Stimulated activated CD8-positive, alpha-beta memory T cell treated with anti-CD3 and anti-CD28 coated beads, Interleukin-15, amount 100 ng/mL, for 4 hours (primary cell): ENCODE measurements at places on chromosomes 5 and 9.

GRCh38 chr5:154276973-154277331, 86.4 kb downstream of the GALNT10 start:
- DNase-seq: no peak

- no peak for DNase-seq
These were observed 282.0 kb downstream of the PRELID2 start for GRCh38 chr5:145553177-145553576.

- no peak for DNase-seq
These were observed 3.2 kb upstream of the NR4A3 start for GRCh38 chr9:99818500-99818899.

GRCh38 chr5:85278193-85278592, 893.5 kb upstream of the EDIL3 start:
- DNase-seq: no peak

- no peak for DNase-seq
These were observed 578 bp upstream of the PSAT1 start for GRCh38 chr9:78296201-78296892.

DNA sequence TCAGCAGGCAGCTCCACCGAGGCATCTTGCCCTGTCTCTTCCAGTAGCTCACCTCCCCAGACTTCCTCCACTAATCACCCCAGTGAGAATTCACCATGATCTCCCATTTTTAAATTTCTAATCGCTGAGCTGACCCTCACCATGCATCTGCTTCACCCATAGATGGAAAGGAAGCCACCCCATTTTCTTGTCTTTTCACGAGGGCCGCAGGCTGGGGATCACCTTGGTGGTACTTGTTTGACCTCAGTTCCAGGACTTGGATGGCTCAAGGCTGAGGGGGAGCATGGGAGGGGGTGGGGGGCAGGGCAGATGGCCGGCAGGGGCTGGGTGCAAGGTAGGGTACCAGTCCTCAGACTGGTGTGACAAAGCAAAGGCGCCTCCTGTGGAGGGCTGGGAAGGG, 3.6 kb downstream of the PROP1 start:
- no peak for DNase-seq

GRCh38 chr9:106119176-106119575, 424.8 kb downstream of the TMEM38B start:
- DNase-seq: no peak

GRCh38 chr9:123036893-123037545, 3.6 kb downstream of the GPR21 start:
- no peak for DNase-seq

DNA sequence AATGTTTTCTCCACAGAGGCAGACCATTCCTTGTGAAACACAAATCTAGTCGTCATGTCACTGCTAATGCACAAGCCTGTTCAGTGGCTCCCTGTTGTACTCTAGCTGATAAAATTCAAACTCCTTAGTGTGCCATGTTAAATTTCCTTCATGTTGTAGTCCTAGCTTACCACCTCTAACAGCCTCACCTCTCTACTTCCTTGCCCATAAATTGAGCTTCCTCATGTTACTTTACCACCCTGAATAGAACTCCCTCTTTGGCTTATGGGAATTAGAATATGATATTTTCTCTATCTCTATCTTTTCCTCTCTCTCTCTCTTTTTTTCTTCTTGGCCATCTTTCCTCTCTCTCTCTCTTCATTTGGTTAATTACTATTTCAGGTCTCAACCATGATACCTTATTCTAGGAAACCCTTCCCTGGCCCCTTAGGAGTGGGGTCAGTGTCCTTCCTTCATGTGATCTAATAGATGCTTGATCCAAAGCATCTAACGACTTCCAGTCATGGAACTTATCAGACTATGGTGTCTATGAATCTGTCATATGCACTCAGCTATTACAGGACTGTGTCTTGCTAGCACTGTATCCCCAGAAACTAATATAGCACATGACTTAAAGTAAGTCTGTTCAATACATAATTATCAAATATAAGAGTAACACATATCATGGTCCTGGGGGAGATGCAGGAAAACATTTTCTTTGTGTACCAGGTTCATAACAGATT, 31.5 kb upstream of the ALDH1A1 start:
- DNase-seq: no peak

DNA sequence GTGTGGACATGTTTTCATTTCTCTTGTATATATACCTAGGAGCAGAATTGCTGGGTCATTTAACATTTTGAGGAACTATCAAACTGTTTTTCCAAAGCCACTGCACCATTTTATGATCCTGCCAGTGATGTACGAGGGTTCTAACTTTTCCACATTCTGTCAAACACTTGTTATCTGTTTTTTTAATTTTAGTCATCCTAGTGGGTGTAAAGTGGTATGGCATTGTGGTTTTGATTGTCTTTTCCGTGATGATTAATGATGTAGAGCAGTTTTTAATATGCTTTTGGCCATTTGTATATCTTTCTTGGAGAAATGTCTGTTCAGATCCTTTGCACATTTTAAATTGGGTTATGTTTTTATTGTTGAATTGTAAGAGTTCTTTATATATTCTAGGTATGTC, 107.0 kb downstream of the MELK start:
- DNase-seq: no peak

GRCh38 chr5:156420665-156421064, 93.7 kb downstream of the SGCD start:
- DNase-seq: no peak

- no peak for DNase-seq
These were observed 145.3 kb upstream of the ADCY2 start for GRCh38 chr5:7250611-7251010.
